ENCODE measurements at places on chromosomes 4 and X.

- no peak for DNase-seq
Observed at GRCh38 chr4:111283066-111283677, 660.3 kb upstream of the PITX2 start.

GRCh38 chrX:25034889-25035288, 19.1 kb upstream of the ARX start:
- DNase-seq: no peak

DNA sequence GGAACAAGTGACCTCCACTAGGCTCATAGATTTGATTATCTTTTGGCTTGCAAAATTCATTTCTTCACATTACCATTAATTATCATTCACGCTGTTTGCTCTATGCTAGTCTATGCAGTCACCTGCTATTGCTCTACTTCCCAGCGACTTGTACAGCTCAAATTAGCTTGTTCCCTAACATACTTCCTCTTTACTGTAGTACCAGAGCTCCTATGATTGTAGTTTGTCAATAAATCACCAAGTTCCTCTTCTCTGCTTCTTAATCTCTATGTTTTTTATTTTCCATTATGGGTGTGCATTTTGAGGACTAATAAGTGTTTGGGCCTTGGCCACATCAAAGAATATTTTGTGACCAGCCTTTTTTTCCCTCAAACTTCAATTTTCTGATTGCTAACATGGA, 6.2 kb upstream of the GSPT2 start:
- DNase-seq: no peak

- DNase-seq: no peak
Observed at GRCh38 chrX:43096830-43097229, 318.9 kb upstream of the PPP1R2C start.

DNA sequence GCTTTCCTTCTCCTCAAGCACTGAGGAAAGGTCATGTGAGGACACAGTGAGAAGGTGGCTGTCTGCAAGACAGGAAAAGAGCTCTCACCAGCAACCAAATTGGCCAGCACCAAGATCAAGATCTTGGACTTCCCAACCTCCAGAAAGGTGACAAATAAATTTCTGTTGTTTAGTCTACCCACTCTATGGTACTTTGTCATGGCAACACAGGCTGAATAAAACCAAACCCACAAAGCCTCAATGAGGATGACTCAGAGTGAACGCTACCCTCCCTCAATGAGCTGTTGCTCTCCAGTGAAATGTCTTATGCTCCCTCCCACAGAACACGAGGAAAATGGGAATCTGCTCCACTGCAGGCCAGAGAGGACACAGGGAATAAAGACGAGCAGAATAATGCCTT, 244.1 kb downstream of the RAB28 start:
- DNase-seq: no peak

Data from activated CD4-positive, CD25-positive, alpha-beta regulatory T cell treated with anti-CD3 and anti-CD28 coated beads, Interleukin-2, amount 50 U/mL, for 16 hours (primary cell).